ENCODE measurements at places on chromosomes 1 and 21.

- H3K4me1 ChIP-seq, result no peaks in the 10 kb centered on the region
- no peak overlapping the region for H3K27ac ChIP-seq
- H3K36me3 ChIP-seq, result no peaks in the 10 kb centered on the region
- no peak for ATAC-seq
- H3K27me3 ChIP-seq, result peaks cover 6% of the 10 kb centered on the region
- H3K4me3 ChIP-seq, result no peak overlapping the region
Measured at GRCh38 chr1:223538981-223539380, 126.5 kb downstream of the CAPN8 start.

GRCh38 chr1:204272505-204272904 lies 58.7 kb upstream of the GOLT1A start:
- H3K27me3 ChIP-seq, result peaks cover 15% of the 10 kb centered on the region
- H3K36me3 ChIP-seq, result no peaks in the 10 kb centered on the region
- no peak for ATAC-seq
- no peak overlapping the region for H3K27ac ChIP-seq
- no peaks in the 10 kb centered on the region for H3K4me1 ChIP-seq

- H3K4me3 ChIP-seq, result peak overlapping the region; percentile 69
- H3K4me1 ChIP-seq, result peaks cover 18% of the 10 kb centered on the region
- peak overlapping the region; percentile 87 for H3K27ac ChIP-seq
- peaks cover 15% of the 10 kb centered on the region for H3K27me3 ChIP-seq
Measured at GRCh38 chr21:36428761-36429432, 43.7 kb downstream of the CHAF1B start.

- H3K4me3 ChIP-seq, result no peak overlapping the region
- H3K27me3 ChIP-seq, result no peaks in the 10 kb centered on the region
- ATAC-seq, result no peak
- H3K27ac ChIP-seq, result no peak overlapping the region
Measured at GRCh38 chr21:28099001-28099705, 893.5 kb downstream of the LTN1 start.

DNA sequence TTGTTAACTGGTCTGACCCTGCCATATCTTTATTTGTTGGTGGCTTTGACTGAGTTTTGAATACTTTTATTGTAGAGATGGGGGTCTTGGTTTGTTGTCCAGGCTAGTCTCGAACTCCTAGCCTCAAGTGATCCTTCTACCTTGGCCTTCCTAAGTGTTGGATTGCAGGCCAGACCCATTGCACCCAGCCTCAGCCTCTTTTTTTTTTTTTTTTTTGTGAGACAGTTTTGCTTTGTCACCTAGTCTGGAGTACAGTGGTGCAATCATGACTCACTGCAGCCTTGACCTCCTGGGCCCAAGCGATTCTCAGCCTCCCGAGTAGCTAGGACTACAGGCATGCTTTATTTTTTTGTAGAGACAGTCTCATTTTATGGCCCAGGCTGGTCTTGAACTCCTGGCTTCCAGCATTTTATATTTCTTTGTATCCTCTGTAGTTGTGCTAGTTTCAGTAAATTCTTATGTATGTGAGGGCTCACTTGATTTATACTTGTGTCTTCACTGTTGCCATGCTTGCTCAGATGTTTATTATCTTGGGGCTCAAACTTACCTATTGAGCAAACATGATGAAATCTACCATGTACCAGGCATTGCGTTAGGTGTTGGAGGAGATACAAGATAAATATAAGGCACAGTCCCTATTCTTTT lies 24.1 kb downstream of the THRAP3 start:
- H3K4me1 ChIP-seq, result peaks cover 27% of the 10 kb centered on the region
- H3K4me3 ChIP-seq, result peak overlapping the region; percentile 20
- no peaks in the 10 kb centered on the region for H3K27me3 ChIP-seq
- H3K36me3 ChIP-seq, result peaks cover 63% of the 10 kb centered on the region
- no peak overlapping the region for H3K27ac ChIP-seq

DNA sequence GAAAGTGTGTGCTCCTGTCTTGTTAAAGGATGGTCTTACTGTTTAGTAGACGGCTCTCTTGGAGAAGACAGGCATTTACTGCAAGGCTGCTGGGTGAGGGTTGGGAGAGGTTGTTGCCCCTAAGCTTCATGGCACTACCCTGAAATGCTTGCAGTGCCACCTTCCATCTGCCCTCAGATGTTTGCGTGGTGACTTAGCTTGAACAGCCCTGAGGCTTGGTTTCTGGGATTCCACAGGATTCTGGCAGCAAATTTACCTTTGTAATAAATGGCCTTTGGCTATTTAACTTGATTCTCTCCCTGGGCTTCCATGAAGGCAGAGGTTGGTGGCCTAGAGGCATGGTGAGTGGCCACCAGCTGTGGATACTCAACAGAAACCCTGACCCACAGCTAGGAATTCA lies 11.6 kb downstream of the MTARC1 start:
- H3K4me3 ChIP-seq, result no peak overlapping the region
- H3K27me3 ChIP-seq, result peaks cover 21% of the 10 kb centered on the region
- H3K4me1 ChIP-seq, result no peaks in the 10 kb centered on the region

- no peaks in the 10 kb centered on the region for H3K4me1 ChIP-seq
- H3K27ac ChIP-seq, result no peak overlapping the region
- no peak for ATAC-seq
- no peaks in the 10 kb centered on the region for H3K36me3 ChIP-seq
- H3K4me3 ChIP-seq, result no peak overlapping the region
Measured at GRCh38 chr1:56576880-56577405, 2.4 kb downstream of the PLPP3 start.

GRCh38 chr1:70376196-70376595 lies 21.7 kb upstream of the ANKRD13C start:
- no peaks in the 10 kb centered on the region for H3K36me3 ChIP-seq
- H3K27ac ChIP-seq, result no peak overlapping the region
- H3K27me3 ChIP-seq, result no peaks in the 10 kb centered on the region
- no peak for ATAC-seq
- H3K4me1 ChIP-seq, result no peaks in the 10 kb centered on the region

- H3K27me3 ChIP-seq, result no peaks in the 10 kb centered on the region
- no peak overlapping the region for H3K4me3 ChIP-seq
- no peak for ATAC-seq
- no peaks in the 10 kb centered on the region for H3K36me3 ChIP-seq
- H3K27ac ChIP-seq, result no peak overlapping the region
Measured at GRCh38 chr21:33840771-33841170, 74.8 kb downstream of the ATP5PO start.

- no peaks in the 10 kb centered on the region for H3K4me1 ChIP-seq
- H3K4me3 ChIP-seq, result no peak overlapping the region
- no peaks in the 10 kb centered on the region for H3K27me3 ChIP-seq
- H3K27ac ChIP-seq, result no peak overlapping the region
Measured at GRCh38 chr21:31938330-31939301, 65.8 kb downstream of the HUNK start.

- no peak overlapping the region for H3K27ac ChIP-seq
- H3K4me1 ChIP-seq, result peaks cover 10% of the 10 kb centered on the region
- no peak for ATAC-seq
- H3K36me3 ChIP-seq, result no peaks in the 10 kb centered on the region
Measured at GRCh38 chr1:117049857-117050256, 10.3 kb upstream of the TTF2 start.

DNA sequence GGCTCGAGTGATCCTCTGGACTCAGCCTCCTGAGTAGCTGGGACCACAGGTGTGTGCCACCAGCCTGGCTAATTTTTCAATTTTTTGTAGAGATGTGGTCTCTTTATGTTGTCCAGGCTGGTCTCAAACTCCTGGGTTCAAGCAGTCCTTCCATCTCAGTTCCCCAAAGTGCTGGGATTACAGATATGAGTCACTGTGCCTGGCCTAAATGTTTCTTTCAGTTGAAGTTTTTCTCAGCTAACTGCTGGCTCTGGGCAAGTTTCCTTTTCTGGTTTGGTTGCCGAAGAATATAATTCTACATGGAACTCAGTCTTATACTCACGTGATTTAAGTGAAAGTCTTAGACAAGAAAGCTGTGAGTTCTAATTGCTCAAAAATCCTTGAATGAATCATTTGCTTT lies 57.0 kb downstream of the SASS6 start:
- H3K4me1 ChIP-seq, result peaks cover 13% of the 10 kb centered on the region
- no peak overlapping the region for H3K4me3 ChIP-seq
- peak overlapping the region; percentile 28 for H3K27ac ChIP-seq
- no peaks in the 10 kb centered on the region for H3K27me3 ChIP-seq
- peaks cover 100% of the 10 kb centered on the region for H3K36me3 ChIP-seq
- ATAC-seq, result peak; percentile 40

DNA sequence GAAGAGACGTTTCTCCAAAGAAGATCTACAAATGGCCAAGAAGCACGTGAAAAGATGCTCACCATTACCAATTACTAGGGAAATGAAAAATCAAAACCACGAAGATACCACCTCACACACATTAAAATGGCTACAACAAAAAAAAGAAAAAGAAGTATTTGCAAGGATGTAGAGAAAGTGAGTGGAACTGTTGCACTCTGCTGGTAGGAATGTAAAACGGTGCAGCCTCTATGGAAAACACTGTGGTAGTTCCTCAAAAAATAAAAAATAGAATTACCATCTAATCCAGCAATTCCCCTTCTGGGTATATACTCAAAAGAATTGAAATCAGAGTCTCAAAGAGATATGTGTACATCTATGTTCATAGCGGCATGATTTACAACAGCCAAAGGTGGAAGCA lies 115.4 kb upstream of the EDN2 start:
- H3K27ac ChIP-seq, result peak overlapping the region; percentile 33
- no peak for ATAC-seq
- H3K4me3 ChIP-seq, result no peak overlapping the region
- peaks cover 20% of the 10 kb centered on the region for H3K4me1 ChIP-seq
- H3K36me3 ChIP-seq, result peaks cover 18% of the 10 kb centered on the region

DNA sequence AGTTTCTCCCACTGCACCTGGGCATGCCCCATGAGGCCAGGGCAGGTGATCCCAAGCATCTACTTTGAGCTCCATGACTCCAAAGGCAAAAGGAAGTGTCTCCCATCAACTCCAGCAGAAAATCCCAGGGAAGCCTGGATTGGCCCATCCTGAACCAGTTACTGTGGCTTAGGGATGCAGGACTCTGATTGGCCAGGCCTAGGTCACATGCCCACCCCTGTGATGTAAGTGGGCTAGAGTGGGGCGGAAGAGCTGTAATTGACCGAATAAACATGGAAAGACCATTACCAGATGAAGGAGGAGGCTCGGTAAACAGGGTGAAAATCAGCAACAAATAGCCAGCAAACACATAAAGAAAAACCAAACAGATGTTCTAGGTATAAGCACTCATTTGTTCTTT lies 45.2 kb downstream of the MATN1 start:
- ATAC-seq, result no peak
- no peaks in the 10 kb centered on the region for H3K4me1 ChIP-seq

DNA sequence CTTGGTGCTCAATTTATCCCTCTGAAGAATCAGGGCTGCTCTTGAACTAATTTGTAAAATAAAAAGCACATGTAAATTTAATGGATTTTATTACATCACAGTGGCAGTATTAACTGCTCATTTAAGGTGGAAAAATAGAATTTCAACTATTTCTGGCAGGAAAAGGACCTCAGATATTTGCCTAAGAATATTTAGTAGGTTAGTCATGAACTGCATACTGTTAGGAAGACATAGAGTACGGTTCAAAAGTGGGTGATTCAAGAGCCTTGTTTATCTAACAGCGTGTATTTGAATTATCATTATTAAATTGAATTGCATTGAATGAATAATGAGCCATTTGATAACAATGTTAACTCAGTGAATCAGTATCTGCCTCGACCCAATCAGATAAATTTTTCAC lies 248.8 kb upstream of the PBX1 start:
- no peak overlapping the region for H3K4me3 ChIP-seq
- H3K27ac ChIP-seq, result no peak overlapping the region
- H3K27me3 ChIP-seq, result no peaks in the 10 kb centered on the region
- ATAC-seq, result no peak
- no peaks in the 10 kb centered on the region for H3K4me1 ChIP-seq
- no peaks in the 10 kb centered on the region for H3K36me3 ChIP-seq

DNA sequence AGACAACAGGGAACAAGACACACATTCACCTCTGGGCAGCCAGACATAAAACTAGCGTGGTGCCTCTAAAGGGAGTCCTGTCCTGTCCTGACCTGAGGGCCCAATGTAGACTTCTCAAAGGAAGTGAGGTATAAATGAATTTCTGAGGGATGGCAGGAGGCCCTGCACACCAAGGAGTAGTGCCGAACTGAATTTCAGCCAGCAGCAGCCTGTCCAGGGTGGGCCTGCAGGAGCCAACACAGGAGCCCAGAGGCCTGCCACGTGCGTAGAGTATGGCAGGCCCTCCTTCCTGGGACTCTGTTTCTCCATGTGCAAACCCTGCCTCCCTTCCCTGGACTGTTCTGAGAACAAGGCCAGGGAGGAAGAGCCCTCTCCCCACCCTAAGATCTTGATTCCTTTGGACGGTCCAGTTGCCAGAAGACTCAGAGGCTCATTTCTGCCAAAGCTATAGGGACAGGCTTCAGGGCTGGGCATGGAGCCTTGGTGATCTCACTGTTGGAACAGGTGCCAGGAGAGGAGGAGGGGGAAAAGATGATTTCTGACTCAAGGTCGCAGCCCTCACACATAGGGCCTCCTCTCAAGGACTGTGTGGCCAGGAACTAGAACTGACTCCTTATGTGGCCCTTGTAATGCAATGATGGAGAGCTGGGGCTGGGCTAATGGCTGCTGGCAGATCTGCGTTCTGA lies 1.8 kb upstream of the FABP3 start:
- peaks cover 10% of the 10 kb centered on the region for H3K4me1 ChIP-seq
- no peak for ATAC-seq
- H3K36me3 ChIP-seq, result no peaks in the 10 kb centered on the region

GRCh38 chr1:211135342-211135950 lies 1.5 kb upstream of the KCNH1 start:
- H3K27ac ChIP-seq, result no peak overlapping the region
- no peaks in the 10 kb centered on the region for H3K4me1 ChIP-seq
- H3K4me3 ChIP-seq, result no peak overlapping the region

GRCh38 chr1:36763771-36764170 lies 270.5 kb downstream of the GRIK3 start:
- H3K4me1 ChIP-seq, result no peaks in the 10 kb centered on the region
- H3K27ac ChIP-seq, result no peak overlapping the region
- no peak overlapping the region for H3K4me3 ChIP-seq

DNA sequence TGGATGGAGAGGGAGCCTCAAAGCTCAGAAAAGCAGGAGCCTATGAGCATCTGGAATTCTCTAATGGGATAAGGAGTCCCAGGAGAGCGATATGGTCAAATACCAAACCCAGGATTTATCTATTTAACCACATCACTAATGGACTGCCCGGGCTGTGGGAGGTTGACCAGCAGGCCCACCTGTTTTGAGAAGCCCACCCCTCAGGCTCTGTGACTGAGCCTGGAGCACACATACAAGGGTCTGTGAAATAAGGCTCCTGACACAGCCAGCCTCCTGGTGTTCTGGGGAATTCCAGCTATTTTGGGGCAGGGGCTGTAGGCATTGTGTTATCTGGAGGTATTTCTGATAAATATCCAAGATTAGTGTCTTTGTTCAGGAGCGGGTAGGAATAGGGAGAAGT lies 132.0 kb upstream of the C1orf21 start:
- no peaks in the 10 kb centered on the region for H3K4me1 ChIP-seq
- no peak overlapping the region for H3K27ac ChIP-seq
- no peak for ATAC-seq
- peaks cover 11% of the 10 kb centered on the region for H3K27me3 ChIP-seq

- H3K27ac ChIP-seq, result peak overlapping the region; percentile 96
- H3K27me3 ChIP-seq, result no peaks in the 10 kb centered on the region
- H3K4me1 ChIP-seq, result peaks cover 26% of the 10 kb centered on the region
- H3K36me3 ChIP-seq, result peaks cover 24% of the 10 kb centered on the region
Measured at GRCh38 chr1:185157599-185158412, 839 bp downstream of the SWT1 start.

GRCh38 chr1:54988975-54989374 lies 8.5 kb downstream of the TMEM61 start:
- H3K36me3 ChIP-seq, result no peaks in the 10 kb centered on the region
- H3K4me3 ChIP-seq, result no peak overlapping the region
- ATAC-seq, result no peak
- peak overlapping the region; percentile 21 for H3K27ac ChIP-seq

GRCh38 chr1:115430441-115431158 lies 92.6 kb upstream of the NGF start:
- no peak for ATAC-seq
- no peaks in the 10 kb centered on the region for H3K36me3 ChIP-seq
- no peak overlapping the region for H3K4me3 ChIP-seq
